SIG-M5 (cell line): ENCODE measurements at places on chromosomes 4 and X.

DNA sequence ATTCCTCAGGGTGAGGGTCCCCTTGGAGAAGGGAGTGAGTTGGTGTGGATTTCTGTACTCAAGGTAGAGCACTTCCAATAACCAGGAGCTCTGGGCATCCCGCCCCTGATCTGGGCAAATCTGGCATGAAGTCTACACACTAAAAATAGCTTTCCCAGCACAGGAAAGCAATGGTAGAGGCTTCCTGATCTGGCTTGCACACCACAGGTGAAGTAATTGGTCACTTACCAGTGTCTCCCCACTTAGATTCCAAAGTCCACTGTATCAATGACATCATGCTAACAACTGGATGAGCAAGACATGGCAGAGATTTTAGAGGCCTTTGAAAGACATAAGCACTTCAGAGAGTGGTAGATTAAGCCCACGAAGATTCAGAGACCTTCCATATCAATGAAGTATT is 17.8 kb upstream of the IDS start:
- no peak for DNase-seq

DNA sequence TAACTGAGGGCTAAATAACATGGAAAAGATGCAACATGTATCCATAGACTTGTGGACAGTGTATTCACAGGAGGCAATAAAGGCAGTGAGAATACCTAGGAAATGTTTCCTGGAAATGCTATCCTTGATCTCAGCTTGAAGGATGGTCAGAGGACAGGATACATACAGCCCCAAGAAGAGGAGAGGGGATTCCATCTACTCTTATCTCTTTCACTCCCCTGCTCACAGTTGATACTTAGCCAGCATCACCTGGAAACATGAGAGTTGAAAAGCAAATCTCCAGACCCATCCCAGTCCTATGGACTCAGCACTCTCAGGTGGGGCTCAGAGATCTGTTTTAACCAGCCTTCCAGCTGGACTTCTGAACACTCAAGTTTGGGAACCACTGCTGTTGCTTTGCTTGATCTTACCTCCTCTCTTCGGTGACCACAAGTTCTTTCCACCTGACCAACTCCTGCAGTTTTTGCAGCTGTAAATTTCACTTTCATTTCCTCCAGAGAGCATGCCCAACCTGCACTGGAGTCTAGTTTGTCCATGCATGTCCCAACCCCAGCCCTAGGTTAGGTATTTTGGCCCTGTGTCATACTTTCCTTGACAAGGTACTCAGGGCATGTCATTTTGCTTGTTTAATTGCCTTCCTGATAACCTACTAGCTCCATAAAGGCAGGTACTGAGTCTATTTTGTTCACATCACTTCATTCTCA is 10.4 kb downstream of the RELL1 start:
- DNase-seq: no peak

- no peak for DNase-seq
Observed at GRCh38 chrX:21167011-21167410, 207.2 kb upstream of the CNKSR2 start.

GRCh38 chrX:9091258-9091657 is 57.3 kb upstream of the FAM9B start:
- DNase-seq: no peak

- DNase-seq: no peak
Observed at GRCh38 chr4:8707045-8707781, 114.6 kb downstream of the CPZ start.

DNA sequence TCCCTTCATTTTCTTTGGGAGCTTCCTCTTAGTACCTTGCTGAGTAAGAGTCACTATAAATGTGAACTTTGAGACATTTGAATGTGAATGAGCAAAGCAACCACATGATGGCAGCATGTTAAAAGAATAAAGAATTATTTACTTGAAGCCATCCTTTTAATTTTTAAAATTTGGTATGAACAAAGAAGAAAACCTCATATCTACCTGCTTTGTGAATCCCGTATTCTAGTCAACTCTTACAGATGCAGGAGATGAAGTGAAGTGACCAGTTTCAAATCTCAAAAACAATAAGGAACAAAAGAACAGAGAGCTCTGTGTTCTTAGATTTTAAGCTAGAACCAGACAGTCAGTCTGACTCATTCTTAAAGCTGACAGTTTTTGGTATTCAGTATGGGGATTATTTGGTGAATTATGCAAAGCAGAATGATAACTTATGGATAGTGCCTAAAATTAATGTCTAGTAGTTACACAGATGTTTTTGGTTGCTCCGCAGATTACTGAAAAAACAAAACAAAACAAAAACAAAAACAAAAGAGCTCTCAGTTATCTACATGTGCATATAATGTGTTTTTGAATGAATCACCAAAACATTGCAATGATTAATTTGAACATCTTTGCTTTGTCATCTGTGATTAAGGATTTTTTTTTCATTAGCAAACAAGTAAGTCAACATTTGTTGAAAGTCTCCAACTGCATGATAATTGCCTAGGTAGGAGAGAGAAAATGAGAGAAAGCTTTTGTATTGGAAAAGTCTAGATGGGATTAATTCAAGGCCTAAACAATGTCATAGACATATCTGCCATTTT is 48.2 kb upstream of the H2AZ1 start:
- no peak for DNase-seq

DNA sequence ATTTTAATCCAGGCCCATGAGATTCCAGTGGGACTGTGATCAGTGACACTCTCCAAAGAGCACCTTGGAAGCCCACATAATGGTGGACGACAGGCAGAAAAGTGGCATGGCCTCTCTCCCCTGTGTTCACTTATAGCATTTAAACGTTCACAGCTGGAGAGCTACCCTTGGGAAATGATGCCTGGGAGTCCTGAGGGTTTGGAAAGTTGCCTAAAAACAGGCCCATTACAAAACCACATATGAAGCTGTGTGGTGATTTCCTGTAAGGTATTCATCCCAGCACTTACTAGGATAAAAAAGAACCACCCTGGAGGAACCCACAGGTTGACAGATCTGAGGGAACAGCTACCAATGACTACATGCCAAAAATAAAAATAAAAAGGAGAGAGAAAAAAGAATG is 193.2 kb downstream of the RASL11B start:
- DNase-seq: no peak

DNA sequence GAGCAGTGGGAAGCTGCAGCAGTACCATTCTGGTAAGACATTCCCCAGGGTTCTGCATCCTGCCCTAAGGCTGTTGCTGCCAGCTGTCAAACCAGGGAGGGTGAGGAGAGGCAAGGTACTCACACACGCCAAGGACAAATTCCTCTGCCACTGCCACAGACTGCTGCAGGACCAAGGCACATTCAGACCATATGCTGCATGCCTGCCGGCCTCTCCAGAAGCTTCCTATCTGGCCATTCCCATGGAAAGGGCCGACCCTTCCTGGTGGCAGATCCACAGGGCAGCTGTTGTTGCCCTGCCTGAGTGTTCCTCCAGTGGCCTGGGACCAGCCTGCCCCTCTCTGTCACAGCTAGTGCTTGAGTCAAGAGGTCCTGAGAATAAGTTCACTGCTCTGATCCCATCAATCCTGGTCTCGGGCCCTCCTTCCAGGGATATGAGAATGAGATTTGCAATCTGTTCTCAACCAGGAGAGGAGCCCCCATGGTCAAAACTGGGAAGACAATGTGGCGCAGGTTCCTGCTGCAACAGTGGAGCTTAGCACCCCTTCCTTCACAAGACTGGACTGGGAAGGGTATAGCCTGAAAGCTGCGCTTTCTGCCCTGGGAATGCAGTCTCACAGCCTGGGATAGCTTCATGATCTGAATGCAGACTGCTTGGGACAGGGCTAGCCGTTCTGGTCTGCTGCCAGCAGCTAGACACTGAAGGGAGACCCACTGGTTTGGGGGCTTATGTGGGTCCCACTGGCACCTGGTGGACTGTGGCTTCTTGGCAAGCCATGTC is 342.5 kb upstream of the NDST3 start:
- no peak for DNase-seq

GRCh38 chr4:36771411-36772153 is 473.0 kb upstream of the NWD2 start:
- no peak for DNase-seq

GRCh38 chr4:96120206-96120605 is 280.3 kb downstream of the PDHA2 start:
- DNase-seq: no peak

- DNase-seq: no peak
Observed at GRCh38 chrX:10922835-10923234, 188.3 kb upstream of the HCCS start.

DNA sequence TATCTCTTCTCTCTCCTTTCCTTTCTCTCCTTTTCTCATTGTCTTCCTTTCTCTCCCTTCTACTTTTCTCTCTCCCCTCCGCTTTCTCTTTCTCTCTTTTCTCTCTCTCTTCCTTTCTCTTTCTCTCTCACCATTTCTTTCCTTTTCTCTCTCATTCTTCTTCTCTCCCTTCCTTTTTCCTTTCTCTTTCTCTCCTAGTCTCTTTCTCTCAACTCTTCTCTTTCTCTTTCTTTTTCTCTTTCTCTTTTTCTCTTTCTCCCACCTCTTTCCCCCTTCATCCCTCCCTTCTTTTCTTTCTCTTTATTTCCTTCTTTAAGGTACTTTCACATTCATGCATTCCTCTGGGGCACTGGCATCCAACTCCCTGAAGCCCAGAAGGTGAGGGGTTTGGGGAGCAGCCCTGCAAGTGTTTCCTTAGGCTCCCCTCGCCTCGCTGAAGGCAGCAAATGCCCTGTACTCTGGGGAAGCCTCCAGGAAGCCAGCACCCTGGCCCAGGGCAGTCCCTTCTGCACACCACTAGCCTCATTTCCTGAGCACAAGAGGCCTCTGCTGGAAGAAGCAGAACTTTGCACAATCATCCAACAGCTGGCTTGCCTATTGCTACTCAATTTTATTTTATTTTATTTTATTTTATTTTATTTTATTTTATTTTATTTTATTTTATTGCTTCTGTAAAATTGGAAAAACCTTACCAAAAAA is 124.2 kb downstream of the NFKB1 start:
- DNase-seq: no peak

DNA sequence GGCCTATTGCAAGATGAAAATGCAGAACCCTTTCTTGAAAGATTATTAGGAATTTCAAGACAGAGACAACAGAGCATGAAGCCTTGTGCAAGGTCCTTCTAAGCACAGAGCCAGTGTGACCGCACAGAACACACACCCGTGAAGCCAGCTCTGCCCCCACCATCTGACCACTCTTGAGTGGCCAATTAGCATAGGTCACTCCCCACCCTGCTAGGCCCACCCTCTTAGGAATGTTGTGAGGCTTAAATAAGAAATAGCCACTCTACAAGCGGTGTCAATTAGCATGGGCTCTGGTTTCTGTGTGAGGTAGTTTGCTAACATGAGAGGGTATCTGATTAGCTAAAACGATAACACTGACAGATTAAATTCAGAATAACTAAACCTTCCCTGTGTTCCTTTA is 152.9 kb downstream of the PTTG2 start:
- DNase-seq: no peak

GRCh38 chr4:70606459-70606858 is 14.4 kb downstream of the AMBN start:
- no peak for DNase-seq

GRCh38 chrX:118182025-118182424 is 65.4 kb upstream of the KLHL13 start:
- no peak for DNase-seq

- no peak for DNase-seq
Observed at GRCh38 chrX:31540313-31540712, 468.5 kb upstream of the FTHL17 start.

DNA sequence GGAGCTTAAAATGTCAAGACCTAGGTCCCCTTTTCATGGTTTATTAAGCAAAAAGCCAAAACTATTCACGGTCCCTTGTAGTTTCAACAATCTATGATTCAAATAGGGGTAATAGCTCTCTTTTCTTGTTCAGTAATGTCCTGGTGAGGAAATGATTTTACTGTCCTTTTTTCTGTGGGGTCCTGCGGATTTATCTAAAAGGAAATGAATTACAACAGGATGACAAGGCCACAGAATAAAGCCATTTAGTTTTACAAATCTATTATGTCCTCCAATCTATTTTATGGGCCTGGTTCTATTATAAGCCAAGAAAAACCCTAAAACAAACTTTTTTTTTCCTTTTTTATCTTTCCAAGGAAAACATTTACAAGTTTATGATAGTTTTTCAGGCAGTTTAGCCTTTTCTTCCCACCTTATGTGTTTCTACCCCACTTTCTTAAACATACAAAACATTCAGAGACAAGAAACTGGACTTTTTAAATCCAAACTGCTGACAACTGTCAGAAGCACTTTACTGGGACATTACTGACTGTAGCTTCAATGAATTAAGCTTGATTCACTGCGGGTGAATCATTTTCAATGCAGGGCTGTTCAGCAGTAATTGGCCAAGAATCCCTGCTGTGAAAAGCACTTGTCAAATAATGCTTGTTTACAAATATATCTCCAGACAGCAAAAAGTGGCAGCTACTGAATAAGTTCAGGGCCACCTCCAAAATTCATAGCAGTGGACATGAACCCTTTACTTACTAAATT is 4.3 kb downstream of the EPHA5 start:
- DNase-seq: no peak

DNA sequence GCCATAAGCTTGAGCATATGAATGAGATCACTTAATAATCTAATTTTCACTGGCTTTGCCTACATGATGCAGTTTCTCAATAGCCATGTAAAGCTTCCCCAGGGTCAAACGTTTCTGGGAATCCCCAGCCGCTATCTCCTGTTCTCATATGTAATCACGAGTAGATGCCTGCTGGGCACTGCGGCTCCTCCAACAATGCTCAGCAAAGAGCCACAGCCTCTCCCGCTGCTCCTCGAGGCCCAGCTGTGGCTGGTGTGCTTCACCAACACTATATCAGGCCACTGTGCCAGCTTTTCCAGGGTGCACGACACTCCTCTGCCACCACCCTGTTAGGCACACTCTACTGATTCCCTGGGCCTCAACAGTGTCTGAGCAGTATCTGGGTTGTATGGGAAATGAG is 78.3 kb upstream of the RASGEF1B start:
- DNase-seq: no peak

DNA sequence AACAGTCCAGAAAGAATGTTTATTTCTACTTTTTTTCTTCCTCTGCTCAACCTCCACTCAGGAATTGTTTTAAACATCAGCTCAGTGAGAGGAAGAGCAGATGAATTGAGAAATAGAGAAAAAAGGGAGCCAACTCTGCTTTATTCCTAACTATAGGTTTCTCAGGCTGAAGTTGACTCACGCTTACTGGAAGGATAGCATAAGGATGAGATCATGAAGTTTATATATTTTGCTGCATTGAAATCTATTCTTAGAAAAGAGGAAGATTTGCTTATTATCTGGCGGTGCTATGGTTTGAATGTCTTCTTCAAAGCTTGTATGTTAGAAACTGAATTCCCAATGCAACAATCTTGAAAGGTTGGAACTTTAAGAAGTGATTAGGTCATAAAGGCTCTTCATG is 1673.4 kb upstream of the PCDH7 start:
- no peak for DNase-seq

GRCh38 chr4:53676402-53676871 is 85.2 kb upstream of the LNX1 start:
- DNase-seq: peak; percentile 14

DNA sequence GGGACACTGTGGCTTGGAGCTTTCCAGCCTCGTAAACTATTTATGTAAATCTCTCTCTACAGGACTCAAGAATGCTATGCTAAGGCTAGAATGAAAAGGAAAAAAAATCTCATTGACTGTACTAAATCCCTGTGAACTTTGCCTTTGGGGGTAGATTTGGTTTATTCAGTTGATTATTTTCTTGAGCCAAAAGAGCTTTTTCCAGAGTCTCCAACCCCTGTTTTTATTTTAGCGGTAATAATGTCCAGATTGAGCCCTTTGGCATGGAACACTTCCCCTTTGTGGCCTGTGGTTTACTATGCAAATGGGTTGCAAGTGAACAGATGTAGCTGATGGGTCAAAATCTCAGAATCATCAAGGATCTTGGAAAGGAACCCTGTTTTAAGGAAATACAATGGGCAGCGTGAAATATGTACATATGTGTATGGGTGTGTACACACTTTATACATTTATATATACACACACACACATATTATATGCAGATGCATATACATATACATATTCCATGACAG is 72.9 kb downstream of the FAM9B start:
- no peak for DNase-seq
